ENCODE measurements at places on chromosomes 12 and 14. TPM values are rescaled to one million over a fixed set of nuclear protein-coding genes. Genes with fewer than 3 reads are reported as not detected.

KRT75 gene
- total RNA-seq: 4.9 TPM

PARPBP gene
- 7.8 TPM for total RNA-seq

CFAP73 gene
- total RNA-seq: not detected

CEBPE gene
- total RNA-seq: not detected

SLC8A3 gene
- 0.04 TPM for total RNA-seq

TMPRSS12 gene
- total RNA-seq: not detected

WNT5B gene
- 19.9 TPM for total RNA-seq

KRT3 gene
- not detected for total RNA-seq

IAPP gene
- not detected for total RNA-seq

PSEN1 gene
- 33.1 TPM for total RNA-seq

RBM23 gene
- total RNA-seq: 37.6 TPM

SLC25A47 gene
- not detected for total RNA-seq

KITLG gene
- 11.6 TPM for total RNA-seq

RTL1 gene
- not detected for total RNA-seq

KRT79 gene
- not detected for total RNA-seq

SCARB1 gene
- total RNA-seq: 45.3 TPM

B4GALNT3 gene
- total RNA-seq: 14.4 TPM

ASCL1 gene
- not detected for total RNA-seq

CD4 gene
- total RNA-seq: not detected

TRIP11 gene
- 13.9 TPM for total RNA-seq

NCKAP5L gene
- total RNA-seq: 19.5 TPM

RAB5B gene
- 70.7 TPM for total RNA-seq

TSPAN11 gene
- not detected for total RNA-seq

TAS2R46 gene
- total RNA-seq: not detected

ACACB gene
- total RNA-seq: 0.55 TPM

POU6F1 gene
- 0.57 TPM for total RNA-seq

PAX9 gene
- total RNA-seq: 0.04 TPM

MYH7 gene
- total RNA-seq: not detected

CLEC4A gene
- not detected for total RNA-seq

FGD4 gene
- total RNA-seq: 14.4 TPM

LRRK2 gene
- 0.39 TPM for total RNA-seq

OTX2 gene
- total RNA-seq: not detected

FSCB gene
- total RNA-seq: not detected

All from hair follicular keratinocyte (primary cell).